ENCODE measurements at places on chromosomes 7 and 10. TPM values are rescaled to one million over a fixed set of nuclear protein-coding genes. Genes with fewer than 3 reads are reported as not detected.

SLC26A5 gene
- not detected for polyA plus RNA-seq

GHRHR gene
- polyA plus RNA-seq: not detected

CPA1 gene
- polyA plus RNA-seq: not detected

SPAG6 gene
- not detected for polyA plus RNA-seq

PNLIPRP1 gene
- not detected for polyA plus RNA-seq

STEAP1B gene
- 6.0 TPM for polyA plus RNA-seq

TMEM139 gene
- polyA plus RNA-seq: 2.9 TPM

CALHM1 gene
- polyA plus RNA-seq: not detected

ZEB1 gene
- 26.9 TPM for polyA plus RNA-seq

CISD1 gene
- 889 TPM for polyA plus RNA-seq

RNF32 gene
- 1.6 TPM for polyA plus RNA-seq

CPA2 gene
- polyA plus RNA-seq: not detected

OR2A42 gene
- polyA plus RNA-seq: not detected

ZNF277 gene
- polyA plus RNA-seq: 19.8 TPM

HOXA4 gene
- not detected for polyA plus RNA-seq

ZNF746 gene
- polyA plus RNA-seq: 1.4 TPM

TET1 gene
- polyA plus RNA-seq: 2.1 TPM

PTER gene
- polyA plus RNA-seq: 26.3 TPM

LAMB1 gene
- polyA plus RNA-seq: 42.0 TPM

EEPD1 gene
- 21.1 TPM for polyA plus RNA-seq

PRKG1 gene
- polyA plus RNA-seq: 117 TPM

HBP1 gene
- polyA plus RNA-seq: 11.4 TPM

LRRC18 gene
- not detected for polyA plus RNA-seq

ACTL6B gene
- 15.7 TPM for polyA plus RNA-seq

OR9A2 gene
- polyA plus RNA-seq: not detected

CDC14C gene
- not detected for polyA plus RNA-seq

RPEL1 gene
- not detected for polyA plus RNA-seq

GJC3 gene
- not detected for polyA plus RNA-seq

CASD1 gene
- polyA plus RNA-seq: 102 TPM

CTNNA3 gene
- 1.4 TPM for polyA plus RNA-seq

RP9 gene
- polyA plus RNA-seq: 21.5 TPM

INHBA gene
- 0.42 TPM for polyA plus RNA-seq

TMEM130 gene
- 37.0 TPM for polyA plus RNA-seq
